NCI-H1417 (cell line): ENCODE measurements at places on chromosomes 2 and 18.

- DNase-seq, result no peak
Observed at GRCh38 chr2:234038076-234038802, 12.3 kb upstream of the SPP2 start.

DNA sequence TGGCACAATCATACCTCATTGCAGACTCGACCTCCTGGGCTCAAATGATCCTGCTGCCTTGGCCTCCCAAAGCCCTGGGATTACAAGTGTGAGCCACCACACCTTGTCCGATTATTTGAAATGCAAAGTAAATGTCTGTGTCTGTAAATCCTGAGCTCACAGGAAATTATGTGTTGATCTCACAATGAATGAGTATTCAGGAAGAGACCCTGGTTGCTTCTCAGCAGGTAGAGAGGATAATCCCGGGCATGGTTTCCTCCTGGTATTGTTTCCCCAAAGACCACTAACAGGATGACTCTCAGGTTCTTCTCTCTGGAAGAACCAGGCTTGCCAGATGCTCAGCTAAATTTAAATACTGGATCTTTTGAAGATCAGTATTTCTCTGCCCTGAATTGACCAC lies 147.6 kb downstream of the LDLRAD4 start:
- DNase-seq, result no peak

DNA sequence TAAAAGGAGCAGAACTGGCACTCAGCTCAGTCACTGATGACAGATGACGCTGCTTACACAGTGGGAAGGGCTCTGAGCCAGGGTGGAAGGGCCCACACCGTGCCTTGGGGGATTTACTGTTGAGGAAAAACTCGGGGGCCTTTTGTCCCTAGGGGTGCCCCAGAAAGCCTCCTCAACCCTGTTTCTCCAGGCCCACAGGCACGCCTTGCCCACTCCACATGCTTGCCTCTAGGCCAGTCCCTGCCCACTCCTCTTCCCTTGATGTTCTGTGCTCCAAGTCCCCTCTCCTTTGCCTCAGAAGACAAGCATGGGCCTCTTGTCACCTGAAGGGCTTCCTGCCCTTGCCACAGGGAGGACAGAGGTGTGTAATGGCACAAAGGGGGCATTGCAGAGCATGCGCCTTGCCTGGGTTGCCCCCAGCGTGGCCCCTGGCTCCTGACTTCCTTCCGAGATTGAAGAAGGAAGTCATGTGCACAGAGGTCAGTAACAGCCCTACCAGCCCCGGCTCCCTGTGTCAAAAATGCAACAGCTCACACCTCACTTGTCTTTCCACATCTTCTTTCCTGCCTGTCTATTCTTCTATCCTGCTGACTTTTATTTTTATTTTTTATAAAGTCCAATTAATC lies 65.1 kb downstream of the LIPG start:
- no peak for DNase-seq

DNA sequence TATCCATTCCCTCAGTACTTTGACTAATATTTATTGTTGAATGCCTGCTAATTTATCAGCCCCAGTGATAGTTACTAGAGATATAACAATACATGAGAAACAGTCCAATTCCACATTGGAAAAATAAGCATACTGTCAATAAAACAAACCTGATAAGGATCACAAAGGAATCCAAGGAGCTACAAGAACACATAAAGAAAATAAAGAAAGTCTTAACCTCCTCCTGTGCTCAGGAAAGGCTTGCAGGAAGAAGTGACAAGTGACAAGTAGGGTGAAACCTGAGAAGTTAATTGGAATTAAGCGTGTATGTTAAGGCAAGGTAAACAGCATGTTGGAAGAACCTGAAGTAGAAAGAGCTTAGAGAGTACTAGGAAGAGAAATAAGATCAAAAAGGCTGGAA lies 20.3 kb upstream of the ASNSD1 start:
- no peak for DNase-seq

- no peak for DNase-seq
Observed at GRCh38 chr2:212975333-212975732, 176.1 kb downstream of the IKZF2 start.
